Gastroesophageal sphincter (tissue), 4 donors: ENCODE measurements at places on chromosomes 6 and 20.

DNA sequence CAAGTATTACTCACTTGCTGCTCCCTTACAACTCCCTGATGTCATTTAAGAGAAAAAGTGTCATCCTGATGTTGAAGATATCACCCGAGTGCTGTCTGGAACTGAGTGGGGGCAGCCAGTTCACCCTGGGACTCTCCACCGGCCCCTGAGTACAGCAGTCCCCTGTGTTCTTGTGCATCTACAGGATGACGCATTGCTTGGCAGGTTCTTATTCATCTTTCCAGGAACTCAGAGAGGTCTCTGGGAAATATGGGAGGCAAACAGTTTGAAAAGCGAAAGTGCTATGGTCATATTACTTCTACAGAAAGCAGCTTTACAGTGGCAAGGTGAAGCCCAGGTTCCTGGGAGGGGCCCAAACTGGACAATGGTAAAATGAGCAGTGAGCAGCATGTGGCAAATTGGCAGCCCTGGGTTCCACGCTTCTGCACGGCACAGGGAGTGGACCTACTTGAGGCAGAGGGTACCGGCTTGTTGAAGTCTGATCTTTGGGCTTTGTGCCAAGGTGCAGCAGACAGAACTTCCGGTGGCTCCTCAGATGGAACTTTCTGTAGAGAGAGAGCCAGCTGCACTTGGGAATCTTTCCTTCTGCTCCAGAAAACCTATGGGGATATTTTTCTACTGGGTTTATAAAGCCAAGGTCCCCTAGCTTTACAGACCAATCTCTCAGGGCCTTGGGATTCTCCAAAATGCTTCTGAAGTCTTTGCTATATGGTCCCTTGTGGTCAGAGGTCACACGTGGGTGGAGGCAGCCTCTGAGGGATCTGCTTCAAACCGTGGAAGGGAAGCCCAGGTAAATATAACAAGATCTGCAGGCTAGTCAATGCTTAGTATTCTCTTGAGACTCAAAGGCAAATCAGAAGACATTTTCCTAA lies 128.3 kb downstream of the MAP3K7 start:
- ATAC-seq: no peak
- H3K36me3 ChIP-seq: no peaks in the 10 kb centered on the region
- no peak overlapping the region for H3K4me3 ChIP-seq
- H3K27me3 ChIP-seq: no peaks in the 10 kb centered on the region
- no peak overlapping the region for H3K27ac ChIP-seq
- no peaks in the 10 kb centered on the region for H3K4me1 ChIP-seq

- no peaks in the 10 kb centered on the region for H3K4me1 ChIP-seq
- no peaks in the 10 kb centered on the region for H3K27me3 ChIP-seq
- no peaks in the 10 kb centered on the region for H3K36me3 ChIP-seq
- H3K27ac ChIP-seq: no peak overlapping the region
- no peak overlapping the region for H3K4me3 ChIP-seq
These were observed 102.0 kb downstream of the MAP3K7 start for GRCh38 chr6:90484903-90485302.

DNA sequence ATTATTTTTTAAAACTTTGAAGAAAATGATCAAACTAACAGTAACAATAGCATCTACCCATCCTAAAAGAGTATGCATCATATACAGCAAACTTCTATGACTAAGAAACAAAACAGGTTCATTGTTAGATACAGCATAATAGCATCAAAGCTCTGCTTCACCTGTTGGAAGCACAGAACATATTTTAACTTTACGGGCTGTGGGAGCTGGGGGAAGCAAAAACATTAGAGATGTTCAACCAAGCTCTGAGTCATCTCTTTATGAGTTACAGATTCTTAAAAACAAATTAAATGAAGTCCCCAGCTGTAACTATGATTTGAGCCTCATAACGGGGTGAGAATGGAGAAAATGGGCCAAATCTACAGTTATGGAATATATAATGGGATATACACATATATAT lies 63.4 kb downstream of the SYNE1 start:
- no peak overlapping the region for H3K4me3 ChIP-seq
- no peak for ATAC-seq
- no peak overlapping the region for H3K27ac ChIP-seq

- H3K36me3 ChIP-seq: no peaks in the 10 kb centered on the region
- ATAC-seq: no peak
- H3K4me3 ChIP-seq: no peak overlapping the region
- H3K4me1 ChIP-seq: no peaks in the 10 kb centered on the region
- H3K27ac ChIP-seq: no peak overlapping the region
These were observed 360.8 kb downstream of the EPM2A start for GRCh38 chr6:145374570-145374969.

GRCh38 chr6:1229301-1229700 lies 82.6 kb upstream of the FOXQ1 start:
- H3K27ac ChIP-seq: no peak overlapping the region
- no peak overlapping the region for H3K4me3 ChIP-seq
- no peak for ATAC-seq
- no peaks in the 10 kb centered on the region for H3K36me3 ChIP-seq

DNA sequence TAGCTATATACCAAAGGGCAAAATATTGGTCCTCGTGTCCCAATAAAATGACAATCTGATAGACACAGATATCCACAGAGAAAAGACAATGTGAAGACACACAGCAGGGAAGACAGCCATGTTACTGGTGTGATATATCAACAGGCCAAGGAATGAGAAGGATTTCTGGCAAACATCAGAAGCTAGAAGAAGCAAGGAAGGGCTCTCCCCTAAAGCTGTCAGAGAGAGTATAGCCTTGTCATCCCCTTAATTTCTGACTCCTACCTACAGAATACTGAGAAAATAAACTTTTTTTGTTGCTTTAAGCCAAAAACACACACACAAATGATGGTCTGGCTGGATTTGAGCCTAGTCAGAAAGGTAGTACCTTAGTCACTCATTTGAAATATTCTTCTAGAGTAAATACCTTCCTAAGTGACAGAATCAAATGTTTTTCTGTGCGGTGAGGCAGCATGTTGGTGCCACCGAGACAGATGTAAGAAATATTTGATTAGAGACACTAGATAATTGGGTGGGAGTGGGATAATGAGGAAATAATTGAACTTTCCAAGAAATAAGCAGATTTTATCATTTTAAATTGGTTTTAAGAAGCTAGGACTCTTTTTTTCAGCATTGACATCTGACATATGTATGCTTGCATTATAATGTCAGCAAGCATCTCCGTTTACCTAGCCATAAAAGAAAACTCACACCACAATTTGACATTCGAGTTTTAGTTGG lies 123.4 kb upstream of the TFAP2D start:
- no peak overlapping the region for H3K27ac ChIP-seq
- no peaks in the 10 kb centered on the region for H3K4me1 ChIP-seq
- H3K36me3 ChIP-seq: no peaks in the 10 kb centered on the region
- H3K27me3 ChIP-seq: no peaks in the 10 kb centered on the region
- no peak overlapping the region for H3K4me3 ChIP-seq

DNA sequence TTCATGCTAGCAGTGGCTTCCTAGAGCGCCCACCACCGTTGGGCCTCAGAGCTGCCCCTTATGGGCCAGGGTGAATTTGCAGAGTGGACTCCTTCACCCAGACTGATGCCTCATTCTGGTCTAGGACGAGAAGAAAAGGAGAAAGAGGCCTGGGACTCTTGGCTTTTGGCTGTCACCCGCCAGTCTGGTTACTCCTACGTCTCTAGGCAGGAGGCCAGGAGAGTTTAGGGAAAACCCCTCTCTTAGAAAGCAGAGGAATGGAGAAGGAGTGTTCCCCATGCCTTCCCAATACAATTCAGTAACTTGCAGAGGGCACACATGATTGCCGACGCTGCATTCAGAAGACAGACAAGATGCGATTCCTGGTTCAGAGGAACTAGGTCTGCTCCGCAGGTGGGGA lies 70.1 kb downstream of the CDC5L start:
- H3K27ac ChIP-seq: no peak overlapping the region
- peaks cover under 1% of the 10 kb centered on the region for H3K4me1 ChIP-seq
- ATAC-seq: no peak

GRCh38 chr6:93407186-93407585 lies 12.2 kb downstream of the EPHA7 start:
- H3K4me3 ChIP-seq: no peak overlapping the region
- H3K4me1 ChIP-seq: no peaks in the 10 kb centered on the region
- no peaks in the 10 kb centered on the region for H3K36me3 ChIP-seq
- no peak for ATAC-seq
- no peaks in the 10 kb centered on the region for H3K27me3 ChIP-seq
- no peak overlapping the region for H3K27ac ChIP-seq

DNA sequence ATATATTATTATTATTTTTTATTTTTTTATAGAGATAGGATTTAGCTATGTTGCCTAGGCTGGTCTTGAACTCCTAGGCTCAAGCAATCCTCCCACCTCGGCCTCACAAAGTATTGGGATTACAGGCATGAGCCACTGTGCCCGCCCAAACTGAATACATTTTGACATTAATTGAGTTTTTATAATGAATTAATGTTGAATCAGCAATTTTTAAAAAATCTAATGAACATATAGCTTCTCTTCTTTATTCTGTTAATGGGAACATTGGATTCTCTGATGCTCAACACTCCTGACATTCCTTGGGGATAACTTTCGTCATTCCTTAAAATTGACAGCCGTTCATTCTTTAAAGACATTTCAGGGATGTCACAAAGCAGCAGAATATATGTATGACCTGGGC lies 52.4 kb downstream of the ANKS1A start:
- no peak for ATAC-seq
- H3K27me3 ChIP-seq: no peaks in the 10 kb centered on the region
- no peak overlapping the region for H3K27ac ChIP-seq
- no peak overlapping the region for H3K4me3 ChIP-seq
- no peaks in the 10 kb centered on the region for H3K4me1 ChIP-seq

- H3K4me3 ChIP-seq: no peak overlapping the region
- H3K36me3 ChIP-seq: no peaks in the 10 kb centered on the region
- peaks cover 64% of the 10 kb centered on the region for H3K27me3 ChIP-seq
- ATAC-seq: no peak
These were observed 30.5 kb upstream of the HLA-G start for GRCh38 chr6:29797135-29797534.

GRCh38 chr6:80543598-80544222 lies 437.2 kb downstream of the BCKDHB start:
- no peaks in the 10 kb centered on the region for H3K27me3 ChIP-seq
- H3K36me3 ChIP-seq: no peaks in the 10 kb centered on the region
- ATAC-seq: no peak
- H3K27ac ChIP-seq: no peak overlapping the region
- H3K4me1 ChIP-seq: peaks cover 9% of the 10 kb centered on the region

DNA sequence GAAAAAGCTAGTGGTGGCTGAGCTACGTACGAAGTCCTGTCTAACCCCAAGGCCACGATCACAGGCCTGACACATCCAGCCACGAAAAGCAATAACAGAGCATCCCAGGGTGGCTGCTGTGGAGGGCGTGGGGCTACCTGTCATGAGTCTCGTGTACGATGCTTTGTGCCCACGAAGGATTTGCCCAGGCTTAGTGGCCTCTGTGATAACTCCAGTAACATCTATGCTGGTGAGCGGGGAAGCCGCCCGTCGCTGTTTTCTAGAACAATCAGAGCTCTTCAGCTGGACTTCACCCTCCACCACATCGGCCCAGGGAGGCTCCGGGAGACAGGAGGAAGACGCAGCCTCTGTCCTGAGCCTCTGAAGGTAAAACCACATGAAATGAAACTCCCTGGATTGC lies 250.5 kb downstream of the TAF4 start:
- no peak overlapping the region for H3K27ac ChIP-seq
- no peak overlapping the region for H3K4me3 ChIP-seq
- H3K36me3 ChIP-seq: no peaks in the 10 kb centered on the region
- H3K4me1 ChIP-seq: no peaks in the 10 kb centered on the region
- ATAC-seq: no peak

DNA sequence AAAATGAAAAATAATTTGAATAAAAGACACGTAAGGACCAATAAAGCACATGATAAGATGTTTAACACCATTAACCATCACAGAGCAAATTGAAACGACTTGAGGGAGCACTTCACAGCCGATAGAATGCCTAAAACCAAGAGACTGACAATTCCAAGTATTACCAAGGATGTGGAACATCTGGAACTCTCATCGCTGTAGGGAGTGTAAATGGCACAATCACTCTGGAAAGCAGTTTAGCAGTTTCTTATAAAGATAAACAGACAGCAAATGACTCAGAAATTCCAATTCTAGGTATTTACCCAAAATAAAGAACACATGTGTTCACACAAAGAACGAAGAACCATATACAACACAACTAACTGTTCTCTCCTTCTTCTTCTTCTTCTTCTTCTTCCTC lies 8.5 kb upstream of the UBD start:
- H3K27me3 ChIP-seq: peaks cover 48% of the 10 kb centered on the region
- H3K27ac ChIP-seq: no peak overlapping the region
- H3K4me3 ChIP-seq: no peak overlapping the region
- no peak for ATAC-seq

- ATAC-seq: no peak
- H3K36me3 ChIP-seq: no peaks in the 10 kb centered on the region
- H3K4me3 ChIP-seq: no peak overlapping the region
- H3K27me3 ChIP-seq: no peaks in the 10 kb centered on the region
These were observed 126.7 kb upstream of the RREB1 start for GRCh38 chr6:6980999-6981597.

DNA sequence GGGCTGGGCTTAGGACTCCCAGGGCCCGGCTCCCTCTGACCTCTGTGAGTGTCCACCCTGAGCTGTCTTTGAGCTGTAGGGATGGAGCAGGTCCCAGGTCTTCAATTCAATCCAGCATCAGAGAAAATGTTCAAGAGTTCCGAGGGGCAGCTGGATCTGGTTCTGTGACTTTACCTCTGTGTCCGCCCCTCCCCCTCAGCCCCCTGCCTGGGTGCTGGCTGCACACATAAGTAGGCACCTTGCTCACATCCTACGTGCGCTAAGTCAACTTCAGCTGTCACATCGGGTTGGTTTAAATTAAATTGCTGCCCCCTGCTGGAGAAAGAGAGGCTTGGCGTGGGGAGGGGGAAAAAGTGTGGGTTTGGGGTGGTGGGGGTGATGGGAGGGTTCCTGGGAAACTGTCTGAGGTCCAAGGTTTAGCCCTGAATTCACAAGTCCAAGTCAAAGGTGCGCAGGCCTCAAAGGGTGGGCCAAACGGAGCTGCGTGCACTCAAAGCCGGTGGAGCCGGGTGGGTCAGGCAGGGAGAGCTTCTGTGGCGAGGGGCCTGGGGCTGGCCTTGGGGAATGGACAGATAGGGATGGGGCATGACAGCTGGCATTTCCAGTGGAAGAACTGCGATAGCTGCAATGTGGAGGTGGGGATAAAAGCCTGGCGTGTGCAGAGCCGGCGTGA lies 3.0 kb downstream of the WFDC5 start:
- peaks cover 65% of the 10 kb centered on the region for H3K27me3 ChIP-seq
- H3K4me3 ChIP-seq: no peak overlapping the region
- H3K27ac ChIP-seq: no peak overlapping the region
- no peaks in the 10 kb centered on the region for H3K36me3 ChIP-seq
- ATAC-seq: no peak

DNA sequence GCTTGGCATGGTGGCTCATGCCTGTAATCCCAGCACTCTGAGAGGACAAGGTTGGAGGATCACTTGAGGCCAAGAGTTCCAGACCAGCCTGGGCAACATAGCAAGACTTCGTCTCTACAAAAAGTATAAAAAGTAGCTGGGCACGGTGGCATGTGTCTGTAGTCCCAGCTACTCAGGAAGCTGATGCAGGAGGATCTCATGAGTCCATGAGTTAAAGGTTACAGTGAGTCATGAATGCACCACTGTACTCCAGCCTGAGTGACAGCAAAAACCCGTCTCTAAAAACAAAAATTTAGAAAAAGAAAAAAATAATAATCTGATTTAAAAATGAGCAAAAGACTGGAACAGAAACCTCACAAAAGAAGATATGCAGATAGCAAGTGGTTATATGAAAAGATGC lies 279.7 kb downstream of the RNGTT start:
- H3K4me3 ChIP-seq: no peak overlapping the region
- H3K4me1 ChIP-seq: no peaks in the 10 kb centered on the region

GRCh38 chr6:107991061-107991460 lies 33.1 kb upstream of the SEC63 start:
- no peak for ATAC-seq
- H3K27ac ChIP-seq: no peak overlapping the region
- H3K4me3 ChIP-seq: no peak overlapping the region
- no peaks in the 10 kb centered on the region for H3K4me1 ChIP-seq
- no peaks in the 10 kb centered on the region for H3K27me3 ChIP-seq
- no peaks in the 10 kb centered on the region for H3K36me3 ChIP-seq
